ENCODE measurements at places on chromosomes 3 and 15.

DNA sequence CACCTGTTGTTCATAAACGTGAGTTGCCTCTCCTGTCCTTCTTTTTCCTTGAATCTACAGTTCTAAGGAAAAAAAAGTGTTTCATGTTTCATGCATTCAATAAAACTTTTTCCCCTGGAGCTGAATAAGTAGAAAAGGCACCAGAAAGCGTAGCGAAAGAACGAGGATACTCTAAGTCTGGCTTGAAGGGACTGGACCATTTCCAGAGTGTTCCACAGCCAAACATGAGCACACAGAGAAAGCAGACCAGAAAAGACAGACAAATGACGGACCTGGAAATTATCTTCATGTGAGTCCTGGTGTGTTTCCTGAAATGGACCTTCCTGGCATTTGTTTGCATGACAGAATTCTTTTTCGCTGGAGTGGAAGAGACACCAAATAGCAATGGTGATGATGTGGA, 204.7 kb downstream of the SV2B start:
- DNase-seq = no peak

GRCh38 chr3:62378311-62378789, 5.0 kb upstream of the FEZF2 start:
- DNase-seq = no peak

- DNase-seq = no peak
These were observed 15.3 kb downstream of the HESX1 start for GRCh38 chr3:57184526-57184925.

DNA sequence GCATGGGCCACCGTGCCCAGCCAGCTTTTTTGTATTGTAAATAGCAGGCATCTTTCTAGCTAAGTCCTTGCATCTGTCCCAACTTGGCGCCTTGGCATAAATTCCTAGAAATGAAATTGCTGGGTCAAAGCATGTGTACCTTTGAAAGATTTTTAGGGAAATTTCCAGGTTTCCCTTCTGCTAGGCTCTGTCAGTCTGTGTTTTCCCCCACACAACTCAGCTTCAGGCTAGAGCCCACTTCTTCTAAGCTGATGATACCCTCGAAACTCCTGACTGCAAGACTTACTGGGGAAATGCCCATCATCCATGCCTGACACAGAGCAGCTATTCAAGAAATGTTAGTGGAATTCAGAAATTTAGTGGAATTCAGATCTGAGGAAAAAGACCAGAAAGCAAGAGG, 10.8 kb upstream of the RPL32 start:
- no peak for DNase-seq

- DNase-seq = no peak
These were observed 15.5 kb downstream of the PLA1A start for GRCh38 chr3:119613201-119613600.

DNA sequence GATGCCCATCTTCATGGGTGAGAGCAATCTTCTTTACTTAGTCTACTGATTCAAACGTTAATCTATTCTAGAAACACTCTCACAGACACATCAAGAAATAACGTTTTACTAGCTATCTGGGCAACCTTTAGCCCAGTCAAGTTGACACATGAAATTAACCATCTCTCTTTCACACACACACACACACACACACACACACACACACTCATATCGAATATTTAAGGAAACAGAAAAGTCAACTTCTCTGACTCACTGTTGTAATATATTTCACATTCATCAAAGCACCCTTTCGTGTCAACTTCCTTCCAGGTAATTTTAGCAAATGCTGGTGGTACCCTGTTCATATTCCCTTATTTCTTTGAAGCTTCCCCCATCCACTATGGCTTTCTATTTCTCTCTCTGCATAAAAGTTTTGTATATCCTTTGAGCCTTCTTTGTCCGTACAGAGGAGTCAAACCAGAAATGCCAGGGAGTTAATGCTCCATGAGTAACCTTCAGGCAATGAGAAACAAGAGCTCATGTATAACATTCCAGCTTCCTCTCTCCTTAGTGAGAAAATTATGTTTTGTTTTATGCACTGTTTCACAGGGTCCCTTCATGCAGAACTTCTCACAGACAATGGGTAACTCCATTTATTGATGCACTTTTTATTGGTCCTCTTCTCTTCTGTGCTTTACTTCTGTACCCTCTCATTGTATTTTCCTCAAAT, 335.5 kb upstream of the CBLB start:
- DNase-seq = no peak

DNA sequence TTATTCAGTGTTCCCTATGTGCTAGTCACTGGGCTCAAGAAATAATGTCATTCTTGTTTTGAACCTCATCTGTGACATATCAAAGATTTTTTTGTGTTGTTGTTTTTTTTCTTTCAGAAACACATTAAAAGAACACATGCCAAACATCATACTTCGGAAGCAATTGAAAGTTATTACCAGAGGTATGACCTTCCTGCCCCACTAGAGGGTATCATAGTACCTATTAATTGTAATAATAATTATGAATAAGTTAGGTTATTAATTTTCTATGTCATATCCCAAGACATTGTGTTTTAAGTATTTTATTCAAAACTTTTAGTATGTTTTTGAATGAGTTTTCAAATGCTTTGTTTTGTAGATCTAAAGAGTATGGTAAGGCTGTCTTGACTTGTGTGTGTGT, 65.7 kb downstream of the CDIN1 start:
- no peak for DNase-seq

GRCh38 chr15:36912311-36912712, 188.0 kb downstream of the MEIS2 start:
- DNase-seq = no peak

DNA sequence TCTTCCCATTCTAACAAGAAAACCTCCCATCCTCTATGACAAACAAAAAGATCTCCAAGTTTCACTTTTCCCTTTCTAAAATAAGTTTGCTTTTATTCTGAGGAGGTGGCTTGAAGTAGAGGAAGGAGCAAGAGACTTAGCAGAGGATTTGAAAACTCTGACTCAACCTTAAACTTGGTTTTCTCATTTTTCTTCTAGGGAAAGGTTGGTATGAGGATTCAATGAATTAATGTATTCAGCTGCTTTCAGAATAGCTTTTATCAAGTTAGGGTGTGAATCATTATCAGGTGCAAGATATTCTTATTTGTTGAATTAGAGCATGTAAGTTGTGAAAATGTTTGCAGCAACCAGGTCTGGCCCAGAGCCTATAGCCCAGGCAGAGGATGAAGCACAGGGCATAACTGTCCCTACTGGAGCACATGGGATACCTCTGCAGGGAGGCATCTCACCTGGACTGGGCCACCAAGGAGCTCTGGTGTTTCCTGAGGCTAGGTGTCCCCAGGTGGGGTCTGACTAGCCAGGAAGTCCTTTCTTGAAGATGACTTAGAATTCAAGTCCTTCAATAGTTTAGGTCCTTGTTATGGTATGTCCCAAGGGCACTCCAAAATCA, 42.3 kb downstream of the SATB1 start:
- DNase-seq = no peak

GRCh38 chr15:60901647-60902046, 327.5 kb downstream of the RORA start:
- no peak for DNase-seq

DNA sequence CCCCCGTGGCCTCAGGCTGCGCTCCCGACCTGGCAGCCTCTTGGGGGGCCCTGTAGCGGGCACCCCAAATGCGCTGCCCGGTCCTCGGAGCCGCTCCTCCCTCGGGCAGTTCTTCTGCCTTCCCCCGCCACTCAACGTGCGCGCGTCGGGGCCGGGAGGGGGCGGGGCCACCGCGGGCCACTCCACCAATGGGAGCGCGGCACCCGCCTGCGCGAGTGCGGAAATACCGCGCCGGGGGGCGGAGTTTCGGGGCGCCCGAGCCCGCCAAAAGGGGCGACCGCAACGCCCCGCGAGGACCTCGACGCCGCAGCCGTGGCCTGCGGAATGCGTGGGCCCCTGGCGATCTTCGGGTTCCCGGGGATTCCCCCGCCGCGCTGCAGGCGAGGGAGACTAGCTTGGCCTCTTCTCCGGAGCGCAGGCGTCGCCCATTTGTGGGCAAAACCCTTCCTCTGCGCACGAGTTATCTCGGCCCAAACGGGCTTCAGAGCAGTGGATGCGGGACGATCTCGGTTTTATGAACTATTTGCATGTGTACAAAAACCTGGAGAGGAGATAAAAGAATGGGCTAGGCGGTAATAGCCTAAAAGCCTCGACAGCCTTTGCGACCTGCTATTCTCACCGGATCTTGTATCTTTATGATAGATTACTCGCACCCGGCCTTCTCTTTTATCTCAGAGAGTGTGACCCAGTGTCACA, at the start of gene TASOR:
Gene TASOR, minus strand, starts transcription at position 144 of the 696 bp plus-strand sequence. CDS start 259 bp downstream, outside the sequence.
- DNase-seq = peak; percentile 70

DNA sequence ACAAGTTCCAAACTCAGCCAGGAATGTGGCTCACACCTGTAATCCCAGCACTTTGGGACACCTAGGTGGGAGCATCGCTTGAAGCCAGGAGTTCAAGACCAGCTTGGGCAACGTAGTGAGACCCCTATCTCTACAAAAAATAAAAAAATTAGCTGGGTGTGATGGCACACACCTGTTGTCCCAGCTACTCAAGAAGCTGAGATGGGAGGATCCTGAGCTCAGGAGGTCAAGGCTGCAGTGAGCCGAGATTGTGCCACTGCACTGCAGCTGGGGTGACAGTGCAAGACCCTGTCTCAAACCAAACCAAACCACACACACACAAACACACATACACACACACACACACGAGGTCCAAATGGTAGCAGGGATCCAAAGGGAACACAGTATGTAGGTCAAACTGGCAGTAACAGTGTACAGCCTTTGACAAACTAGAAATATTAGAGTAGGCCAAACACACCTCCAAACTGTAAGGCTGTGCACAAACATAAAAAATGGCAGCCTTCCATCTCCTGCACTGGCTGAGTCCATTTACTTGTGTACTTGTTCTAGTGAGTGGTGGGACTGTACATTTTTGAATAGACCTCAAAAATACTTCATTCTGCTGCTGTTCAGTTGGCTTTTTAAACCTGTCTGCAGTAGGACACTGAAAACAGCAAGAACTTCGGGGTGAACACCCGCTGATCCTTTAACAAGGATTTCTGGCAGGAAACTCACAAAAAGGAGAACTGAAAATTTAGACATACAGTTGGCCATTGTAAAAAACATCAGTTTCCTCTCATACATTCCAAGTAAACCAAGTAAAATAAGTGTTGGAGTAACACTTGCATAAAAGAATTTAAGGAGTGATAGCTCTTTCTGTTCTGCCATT, 33.6 kb downstream of the INTS14 start:
- no peak for DNase-seq

- no peak for DNase-seq
These were observed 174.1 kb upstream of the UBE2E2 start for GRCh38 chr3:23029001-23029400.

DNA sequence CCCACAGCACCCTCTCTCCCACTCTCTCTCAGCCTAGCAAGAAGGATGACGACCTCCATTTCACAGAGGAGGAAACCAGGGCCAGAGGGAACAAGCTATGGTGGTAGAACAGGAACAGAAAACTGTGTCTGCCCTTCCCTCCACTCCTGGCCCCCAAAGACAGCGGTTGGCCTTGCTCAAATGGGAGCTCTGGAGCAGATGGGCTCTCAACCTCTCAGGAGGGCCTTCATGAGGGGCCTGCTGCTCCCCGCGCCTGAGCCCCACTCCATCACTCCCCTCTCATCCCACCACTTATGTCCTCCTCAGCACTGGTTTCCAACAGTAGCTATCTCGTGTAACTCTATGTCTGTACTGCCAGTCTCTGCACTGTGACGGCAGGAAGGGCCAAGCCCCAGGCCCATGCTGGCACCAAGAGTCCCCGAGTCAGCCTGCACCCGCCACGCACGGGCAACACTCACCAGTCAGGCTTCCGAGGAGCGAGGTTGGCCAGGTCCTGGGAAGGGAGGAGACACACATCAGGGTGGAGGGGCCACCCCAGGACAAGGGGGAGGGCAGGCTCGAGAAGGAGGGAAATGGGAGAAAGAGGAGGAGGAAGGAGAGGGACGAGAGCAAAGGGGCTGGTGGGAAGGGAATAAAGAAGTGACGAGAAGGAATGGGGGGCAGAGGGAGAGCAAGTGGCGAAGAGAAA, 45.5 kb downstream of the PTH1R start:
- no peak for DNase-seq

- no peak for DNase-seq
These were observed 15.7 kb downstream of the RFT1 start for GRCh38 chr3:53114412-53115074.

DNA sequence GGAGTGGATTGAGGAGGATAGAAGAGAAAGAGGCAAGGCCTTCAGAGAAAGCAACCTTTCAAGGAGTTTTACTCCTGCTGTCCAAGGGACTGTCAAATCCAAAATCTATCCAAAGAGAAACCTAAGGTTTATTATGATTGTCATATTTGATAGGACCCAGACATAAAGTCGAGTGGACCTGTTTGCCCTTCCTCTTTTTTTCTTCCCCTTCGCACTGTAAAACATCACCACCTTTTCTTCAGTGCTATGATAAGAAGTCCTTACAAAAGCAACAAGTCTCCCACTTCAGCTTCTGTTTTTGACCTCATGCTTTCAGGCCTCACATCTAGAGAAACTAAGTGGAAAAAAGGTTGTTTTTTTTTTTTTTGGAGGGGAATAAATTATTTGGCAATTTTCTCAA, 73.0 kb downstream of the TRPC1 start:
- DNase-seq = no peak

- no peak for DNase-seq
These were observed 145.7 kb upstream of the CBLB start for GRCh38 chr3:106014518-106014917.

DNA sequence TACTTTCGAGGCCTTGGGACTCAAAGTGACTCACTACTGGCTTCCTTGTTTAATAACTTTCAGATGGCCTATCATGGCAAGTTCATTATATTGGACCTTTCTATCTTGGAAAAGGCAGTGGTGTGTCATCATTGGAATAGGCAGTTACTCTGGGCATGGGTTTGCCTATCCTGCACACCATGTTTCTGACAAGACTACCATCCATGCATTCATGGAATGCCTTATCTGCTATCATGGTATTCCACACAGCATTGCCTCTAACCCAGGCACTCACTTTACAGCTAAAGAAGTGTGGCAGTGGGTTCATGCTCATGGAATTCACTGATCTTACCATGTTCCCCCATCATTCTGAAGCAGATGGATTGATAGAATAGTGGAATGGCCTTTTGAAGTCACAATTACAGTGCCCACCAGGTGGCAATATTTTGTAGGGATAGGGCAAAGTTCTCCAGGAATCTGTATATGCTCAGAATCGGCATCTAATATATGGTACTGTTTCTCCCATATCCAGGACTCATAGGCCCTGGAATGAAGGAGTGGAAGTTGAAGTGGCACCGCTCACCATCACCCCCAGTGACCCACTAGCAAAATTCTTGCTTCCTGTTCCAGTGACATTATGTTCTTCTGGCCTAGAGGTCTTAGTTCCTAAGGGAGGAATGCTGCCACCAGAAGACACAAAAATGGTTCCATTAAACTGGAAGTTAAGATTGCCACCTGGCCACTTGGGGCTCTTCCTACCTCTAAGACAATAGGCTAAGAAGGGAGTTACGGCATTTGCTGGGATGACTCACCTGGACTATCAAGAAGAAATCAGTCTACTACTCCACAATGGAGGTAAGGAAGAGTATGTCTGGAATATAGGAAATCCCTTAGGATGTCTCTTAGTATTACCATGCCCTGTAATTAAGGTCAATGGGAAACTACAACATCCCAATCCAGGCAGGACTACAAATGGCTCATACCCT, 1161.4 kb downstream of the SI start:
- no peak for DNase-seq
